Kasumi-1 (cell line): ENCODE measurements at places on chromosomes 1 and 21.

DNA sequence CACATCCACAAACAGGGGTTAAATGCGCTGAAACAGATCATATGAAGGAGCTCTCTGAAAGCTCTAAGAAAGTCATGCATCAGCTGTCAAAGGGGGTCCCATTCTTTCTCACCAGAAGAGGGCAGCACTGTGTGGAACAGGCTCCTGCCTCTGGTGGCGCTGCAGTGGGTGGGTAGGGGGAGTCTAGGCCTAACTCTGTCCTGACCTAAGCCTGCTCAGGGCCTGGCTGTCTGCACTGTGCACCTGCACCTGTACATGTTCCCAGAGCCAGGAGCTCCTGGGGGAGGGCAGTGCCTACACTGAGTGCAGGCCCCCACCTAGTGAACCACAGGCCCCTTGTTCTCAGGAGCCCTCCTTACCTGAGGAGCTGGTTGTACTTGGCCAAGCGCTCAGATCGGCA is 16.0 kb downstream of the ENO1 start:
- DNase-seq: peak; percentile 33

DNA sequence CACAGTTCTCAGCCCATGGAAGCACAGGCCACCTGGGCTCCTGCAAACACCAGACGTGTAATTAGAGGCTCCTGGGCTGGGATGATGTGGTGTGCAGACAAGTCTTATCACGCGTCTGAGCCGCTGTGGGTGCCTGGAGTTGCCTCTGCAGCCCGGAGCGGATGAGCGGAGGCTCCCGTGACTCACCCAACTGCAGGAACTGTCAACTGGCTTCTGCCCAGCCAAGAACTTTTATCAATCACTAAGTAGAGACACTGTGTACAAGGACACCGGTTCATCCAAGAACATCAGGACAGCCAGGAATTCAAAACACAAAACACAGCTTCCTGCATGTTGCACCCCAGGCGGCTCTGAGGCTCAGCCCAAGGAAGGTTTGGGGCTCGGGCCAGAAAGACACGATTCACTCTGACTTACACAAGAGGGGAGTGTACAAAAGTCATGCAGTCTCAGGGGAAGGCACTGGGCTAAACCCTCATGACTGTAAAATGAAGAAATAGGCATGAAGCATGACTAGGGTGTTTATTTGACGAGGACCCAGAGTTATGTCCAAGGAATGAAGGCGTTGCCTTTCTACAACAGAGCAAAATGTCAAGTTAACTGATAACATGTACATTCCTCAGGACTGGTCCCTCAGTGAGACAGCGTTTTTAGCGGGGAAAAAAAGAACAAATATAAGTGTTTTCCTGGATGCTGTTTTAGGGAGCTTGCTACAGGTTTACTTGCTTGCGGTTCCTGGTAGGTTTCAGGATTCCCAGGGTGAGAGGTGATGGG is 21.1 kb downstream of the ERRFI1 start:
- peak; percentile 8 for DNase-seq

DNA sequence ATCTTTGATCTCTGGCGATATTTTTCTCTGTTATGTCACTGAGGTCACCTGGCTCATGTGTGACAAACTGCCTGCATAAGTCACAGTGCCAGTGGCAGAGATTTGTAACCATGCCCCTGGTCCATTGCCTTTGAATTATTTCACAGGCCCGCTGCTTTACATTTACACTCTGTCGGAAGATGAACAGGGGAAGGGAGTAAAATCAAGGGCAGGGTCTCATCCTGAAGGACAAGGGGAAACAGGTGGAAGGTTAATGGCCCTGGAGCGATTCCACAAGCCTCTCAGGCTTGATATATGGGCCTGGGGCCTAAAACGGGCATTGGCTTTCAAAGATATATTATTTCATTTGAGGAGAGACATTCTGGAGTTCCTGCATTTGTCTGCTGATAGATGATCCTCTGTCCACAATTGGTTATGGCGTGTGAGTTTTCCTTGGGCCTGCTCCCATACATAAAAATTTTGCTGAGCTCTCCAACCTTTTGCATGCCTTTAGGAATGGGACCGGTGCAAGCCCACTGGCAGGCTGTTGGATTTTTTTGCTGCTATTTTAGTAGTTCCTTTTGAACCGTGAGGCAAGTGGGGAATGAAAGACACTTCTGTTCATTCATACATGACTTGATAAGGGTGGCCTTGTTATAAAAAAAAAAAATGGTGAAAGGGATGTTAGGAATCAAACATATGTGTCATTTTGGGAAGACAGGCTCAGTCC is 51.9 kb downstream of the NR5A2 start:
- DNase-seq: no peak

DNA sequence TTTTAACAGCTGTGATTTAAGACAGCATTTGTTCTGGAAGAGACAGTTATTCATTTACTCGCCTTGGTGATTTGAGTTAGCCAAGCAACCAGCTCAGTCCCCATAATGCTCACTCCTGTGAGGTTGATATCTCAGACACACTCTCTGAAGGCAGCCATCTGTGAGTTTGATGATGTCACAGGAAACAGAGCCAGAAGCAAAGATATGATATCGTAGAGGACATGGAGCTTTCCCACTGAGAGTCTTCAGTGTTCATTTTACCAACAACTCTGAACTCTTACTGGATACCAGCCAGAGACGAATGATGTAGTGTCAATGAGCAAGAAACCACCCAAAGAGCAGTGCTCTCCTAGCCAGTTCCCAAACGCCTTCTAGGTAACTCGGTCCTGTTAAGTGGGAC is 219.4 kb downstream of the SLC35F3 start:
- no peak for DNase-seq

GRCh38 chr21:37244501-37245095 is 22.5 kb downstream of the VPS26C start:
- no peak for DNase-seq

GRCh38 chr1:40844887-40845878 is 17.0 kb downstream of the CITED4 start:
- no peak for DNase-seq

DNA sequence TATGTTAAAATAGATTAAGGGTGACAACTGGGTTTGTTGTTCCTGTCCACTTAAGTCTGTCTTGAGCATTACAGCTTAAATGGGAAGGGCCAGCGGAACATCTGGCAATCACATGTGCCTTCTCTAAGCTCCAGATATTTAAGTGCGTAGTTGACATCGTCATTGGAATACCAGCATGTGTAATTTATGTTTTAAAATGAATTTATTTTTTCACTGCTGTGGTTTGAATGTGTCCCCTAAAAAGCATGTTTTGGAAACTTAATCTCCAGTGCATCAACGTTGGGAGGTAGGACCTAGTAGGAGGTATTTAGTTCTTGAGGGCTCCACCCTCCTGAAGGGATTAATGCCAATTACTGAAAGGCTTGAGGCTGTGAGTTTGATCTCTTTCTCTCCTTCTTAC is 13.4 kb downstream of the ZCCHC17 start:
- no peak for DNase-seq
